ENCODE measurements at places on chromosomes 6 and 20.

- no peak for DNase-seq
These were observed 507.3 kb downstream of the EYS start for GRCh38 chr6:65199683-65200082.

- no peak for DNase-seq
These were observed 224 bp downstream of the MPC1 start for GRCh38 chr6:166382500-166382932.

GRCh38 chr6:153624528-153624927 lies 414.5 kb upstream of the OPRM1 start:
- DNase-seq, result no peak

DNA sequence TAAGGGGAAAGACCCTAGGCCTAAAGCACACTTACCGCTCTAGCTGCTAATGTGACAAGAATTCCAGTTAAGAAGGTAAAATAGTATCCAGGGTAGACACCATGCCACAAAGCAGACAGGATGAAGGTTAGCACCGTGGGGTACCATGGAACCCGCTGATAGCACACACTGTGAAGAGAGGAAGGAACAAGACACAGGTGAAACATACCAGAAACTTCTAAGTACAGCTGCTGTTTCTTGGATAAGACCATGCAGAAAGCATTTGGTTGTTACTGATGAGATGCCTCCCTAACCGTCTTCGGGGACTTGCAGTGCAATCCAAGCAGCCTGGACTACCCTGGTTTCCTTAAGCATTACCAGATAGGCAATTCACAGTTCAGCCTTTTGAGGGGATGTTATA lies 99.4 kb downstream of the MBOAT1 start:
- no peak for DNase-seq

GRCh38 chr6:30322527-30323501 lies 3.9 kb upstream of the TRIM39 start:
- no peak for DNase-seq

GRCh38 chr6:115441651-115442050 lies 619.0 kb downstream of the FRK start:
- DNase-seq, result no peak

DNA sequence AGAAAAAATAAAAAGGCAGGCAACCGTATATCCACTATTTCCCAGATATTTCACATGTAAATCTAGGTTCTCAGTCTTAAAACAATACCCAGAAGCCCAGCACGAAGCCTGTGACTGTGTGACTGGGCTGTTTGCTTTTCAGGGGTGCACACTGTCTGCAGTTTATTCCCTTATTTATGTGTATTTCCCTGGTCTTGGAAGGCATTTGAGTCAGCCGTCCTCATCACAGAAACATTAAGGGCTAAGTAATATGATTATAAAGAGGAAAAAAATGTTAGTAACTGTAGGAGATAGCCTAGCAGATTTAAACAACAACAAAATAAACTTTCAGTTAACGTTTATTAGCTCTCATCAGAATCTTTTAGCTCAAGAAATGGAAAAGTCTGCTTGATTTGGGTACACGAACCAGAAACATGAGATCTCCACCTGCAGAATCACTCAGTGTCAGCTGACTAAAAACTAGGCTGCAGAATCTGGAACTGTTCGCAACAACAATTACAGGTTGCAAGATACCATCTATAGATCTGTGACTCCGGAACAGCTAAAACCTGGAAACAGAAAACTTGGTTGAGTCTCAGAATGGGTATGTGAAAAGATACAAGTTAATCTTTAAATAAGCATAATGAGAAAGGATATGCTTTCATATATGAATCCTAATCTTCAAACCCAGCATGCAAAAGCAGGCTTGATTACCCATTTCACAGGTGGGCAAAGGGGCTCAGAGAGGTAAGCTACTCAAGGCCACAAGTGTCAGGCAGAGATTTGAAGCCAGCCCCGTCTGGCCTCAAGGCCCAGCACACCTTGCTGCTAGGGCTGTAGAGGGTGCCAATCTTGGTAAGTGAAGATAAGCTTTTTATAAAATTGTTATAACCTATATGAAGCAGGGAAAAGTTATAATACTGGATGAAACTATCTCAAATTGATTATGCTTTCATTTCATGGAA lies 21.1 kb downstream of the GCLC start:
- no peak for DNase-seq

DNA sequence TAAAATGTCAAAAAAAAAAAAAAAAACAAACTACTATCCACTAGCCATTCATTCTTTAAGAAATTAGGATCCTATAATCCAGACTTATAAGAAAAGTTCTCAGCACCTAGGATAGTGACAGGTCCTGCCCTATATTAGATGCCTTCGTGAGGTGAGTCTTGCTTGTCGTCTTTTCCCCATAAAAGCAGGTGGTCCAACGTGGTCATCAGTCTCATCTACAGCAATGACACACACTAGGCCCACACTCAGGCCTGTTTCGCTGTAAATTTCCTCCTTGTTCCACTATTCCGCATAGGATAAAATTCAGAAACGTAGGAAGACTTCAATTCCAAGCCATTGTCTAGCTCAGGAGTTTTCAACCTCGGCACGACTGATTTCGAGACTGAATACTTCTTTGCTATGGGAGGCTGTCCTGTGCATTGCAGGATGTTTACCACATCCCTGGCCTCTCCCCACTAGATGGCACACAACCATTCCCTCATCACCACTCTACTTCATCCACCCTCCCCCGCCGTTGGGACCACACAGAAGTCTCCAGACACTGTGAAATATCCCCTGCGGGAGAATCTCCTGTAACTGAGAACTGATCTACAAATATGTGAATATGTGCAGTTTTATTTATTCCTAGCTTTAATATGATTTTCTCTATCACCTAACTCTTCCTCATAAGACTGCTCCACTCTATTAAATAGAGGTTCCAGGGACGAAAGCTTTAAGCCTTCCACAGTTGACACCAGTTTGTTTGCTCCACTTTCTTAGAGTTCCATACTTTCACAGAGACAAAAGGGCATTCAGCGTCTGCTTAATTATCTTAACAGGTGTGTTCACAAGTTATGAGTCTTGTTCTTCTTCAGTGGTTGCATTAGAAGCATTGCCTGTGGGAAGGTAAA lies 346.3 kb downstream of the BMP2 start:
- no peak for DNase-seq

- DNase-seq, result no peak
These were observed 36.8 kb downstream of the TSPYL4 start for GRCh38 chr6:116217069-116217468.

DNA sequence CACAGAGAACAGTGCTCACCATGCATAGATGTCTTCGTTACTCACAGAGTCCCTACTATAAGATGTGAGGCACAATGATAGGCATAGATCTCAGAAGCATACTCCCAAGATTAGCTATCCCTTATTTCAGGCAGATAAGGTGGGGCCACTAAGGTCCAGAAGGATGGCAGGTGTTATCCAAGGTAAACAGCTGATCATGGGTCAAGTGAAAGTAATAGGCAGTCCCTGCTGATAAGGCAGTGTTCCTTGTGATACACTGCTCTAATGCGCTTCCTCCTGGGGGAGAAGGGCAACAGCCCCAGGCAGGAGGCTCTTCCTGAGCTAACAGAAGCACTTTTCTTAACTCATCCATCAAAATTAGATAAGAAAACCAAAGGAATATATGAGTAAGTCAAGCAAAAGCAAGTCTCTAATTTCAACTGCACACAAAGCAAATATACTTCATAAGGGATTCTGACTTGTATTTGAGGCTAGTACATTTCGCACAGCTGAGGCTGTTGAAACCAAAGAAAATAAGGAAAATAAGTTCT lies 42.2 kb downstream of the METTL24 start:
- no peak for DNase-seq

GRCh38 chr6:143023695-143024094 lies 37.0 kb upstream of the AIG1 start:
- DNase-seq, result no peak

GRCh38 chr6:66478705-66479104 lies 771.7 kb upstream of the EYS start:
- no peak for DNase-seq

DNA sequence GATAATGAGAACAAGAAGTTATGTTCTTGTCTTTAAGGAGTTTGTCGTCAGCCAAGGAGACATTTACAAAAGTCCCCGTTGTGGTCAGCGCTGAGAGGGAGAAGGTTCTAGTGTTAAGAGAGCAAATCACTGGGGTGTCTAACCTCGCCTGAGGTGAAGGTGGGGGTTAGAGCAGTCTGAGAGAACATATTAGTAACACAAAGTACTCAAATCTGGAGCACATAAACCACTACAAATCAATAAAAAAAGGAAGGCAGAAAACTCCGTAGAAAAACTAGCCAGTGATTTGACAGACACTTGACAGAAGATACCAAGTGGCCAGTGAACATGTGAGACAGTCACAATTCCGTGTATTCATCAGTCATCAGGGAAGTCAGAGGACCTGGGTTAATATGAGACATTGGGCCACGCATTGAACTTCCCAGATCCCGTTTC lies 45.4 kb downstream of the CDS2 start:
- DNase-seq, result no peak

GRCh38 chr6:145017516-145017915 lies 717.8 kb downstream of the EPM2A start:
- no peak for DNase-seq

- peak; percentile 45 for DNase-seq
These were observed 7.9 kb downstream of the CALHM4 start for GRCh38 chr6:116561377-116562018.

- no peak for DNase-seq
These were observed 594.5 kb upstream of the MAP3K7 start for GRCh38 chr6:91181416-91181815.

DNA sequence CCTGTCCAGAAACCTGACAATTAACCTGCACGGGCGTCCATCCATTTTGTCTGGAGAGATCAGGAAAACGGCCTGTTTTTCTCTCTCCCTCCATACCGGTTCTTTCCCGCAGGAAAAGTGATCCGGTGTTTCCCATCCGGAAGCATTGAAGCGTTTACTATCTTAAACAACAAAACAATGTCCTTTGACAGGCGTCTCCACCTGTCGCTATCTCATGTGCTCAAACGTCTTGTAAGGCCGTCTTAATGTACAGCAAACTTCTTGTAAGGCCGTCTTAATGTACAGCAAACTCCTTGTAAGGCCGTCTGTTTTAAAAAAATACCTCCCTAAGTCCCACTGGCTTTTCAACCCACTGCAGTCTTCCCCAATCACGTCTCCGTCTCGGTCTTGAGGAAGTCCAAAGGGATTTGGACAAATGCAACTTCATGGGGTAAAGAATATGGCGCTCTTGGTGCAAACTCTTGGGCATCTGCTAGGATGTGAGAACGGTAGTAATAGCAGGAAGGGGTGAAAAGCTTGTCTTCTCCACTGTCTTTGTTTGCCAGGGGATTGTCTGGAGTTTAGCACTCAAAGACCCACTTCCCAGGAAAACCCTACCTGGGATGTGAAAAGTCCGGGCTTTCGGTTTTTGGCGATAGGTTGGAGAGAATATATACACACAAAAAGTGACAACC lies 29.9 kb upstream of the TRIM27 start:
- DNase-seq, result no peak

DNA sequence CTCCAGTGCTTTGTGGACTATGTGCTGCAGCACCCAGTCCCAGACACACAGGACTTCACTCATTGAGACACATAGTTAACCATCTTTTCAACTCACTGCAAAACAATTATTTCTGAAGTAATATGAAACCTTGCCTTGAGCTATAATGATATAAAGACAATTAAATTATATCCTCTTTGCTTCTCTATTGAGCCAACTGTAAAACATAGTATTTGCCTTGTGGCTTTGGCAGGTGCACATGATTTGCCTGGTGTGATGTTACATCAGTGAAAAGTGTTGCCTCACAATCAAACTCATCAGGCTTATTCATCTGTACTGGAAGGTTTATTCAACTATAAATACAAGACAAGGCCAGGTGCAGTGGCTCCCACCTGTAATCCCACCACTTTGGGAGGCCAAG lies 80.6 kb downstream of the NCOA7 start:
- DNase-seq, result no peak

Measured in stimulated activated CD8-positive, alpha-beta memory T cell treated with anti-CD3 and anti-CD28 coated beads, Interleukin-4, amount 100 ng/mL, for 1 hour (primary cell).